ENCODE measurements at places on chromosomes 16 and 17. TPM values are rescaled to one million over a fixed set of nuclear protein-coding genes. Genes with fewer than 3 reads are reported as not detected.

Gene GSG1L2
- total RNA-seq = not detected

Gene KRT12
- total RNA-seq = 0.13 TPM

Gene FBXW10
- total RNA-seq = not detected

Gene SLC16A5
- 55.9 TPM for total RNA-seq

Gene C16orf54
- not detected for total RNA-seq

Gene CMTM1
- total RNA-seq = 0.89 TPM

Gene ZFP3
- total RNA-seq = 2.2 TPM

Gene ITGAD
- not detected for total RNA-seq

Gene GP1BA
- total RNA-seq = not detected

Gene CHST5
- not detected for total RNA-seq

Gene CYGB
- total RNA-seq = 2.8 TPM

Gene CCL7
- not detected for total RNA-seq

Gene CA7
- not detected for total RNA-seq

Measured in mesangial cell (primary cell).